ENCODE measurements at places on chromosomes 1 and 21.

DNA sequence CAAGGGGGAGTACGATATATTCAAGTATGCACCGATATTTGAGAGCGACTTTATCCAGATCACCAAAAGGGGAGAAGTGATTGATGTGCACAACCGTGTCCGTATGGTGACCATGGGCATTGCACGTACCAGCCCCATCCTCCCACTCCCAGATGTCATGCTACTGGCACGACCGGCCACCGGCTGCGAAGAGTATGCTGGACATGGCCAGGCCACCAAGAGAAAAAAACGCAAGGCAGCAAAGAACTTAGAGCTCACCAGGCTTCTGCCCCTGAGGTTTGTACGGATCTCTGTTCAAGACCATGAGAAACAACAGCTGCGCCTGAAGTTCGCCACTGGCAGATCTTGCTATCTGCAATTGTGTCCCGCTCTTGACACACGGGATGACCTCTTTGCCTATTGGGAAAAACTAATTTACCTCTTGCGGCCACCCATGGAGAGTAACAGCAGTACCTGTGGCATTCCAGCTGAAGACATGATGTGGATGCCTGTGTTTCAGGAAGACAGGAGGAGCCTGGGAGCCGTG is 16.5 kb downstream of the ATF3 start:
- no peak for DNase-seq

- no peak for DNase-seq
Observed at GRCh38 chr1:185759061-185759460, 24.9 kb downstream of the HMCN1 start.

GRCh38 chr1:8660411-8660828 is 157.0 kb downstream of the RERE start:
- DNase-seq, result no peak

GRCh38 chr1:23286401-23286800 is 57.7 kb downstream of the HNRNPR start:
- no peak for DNase-seq

DNA sequence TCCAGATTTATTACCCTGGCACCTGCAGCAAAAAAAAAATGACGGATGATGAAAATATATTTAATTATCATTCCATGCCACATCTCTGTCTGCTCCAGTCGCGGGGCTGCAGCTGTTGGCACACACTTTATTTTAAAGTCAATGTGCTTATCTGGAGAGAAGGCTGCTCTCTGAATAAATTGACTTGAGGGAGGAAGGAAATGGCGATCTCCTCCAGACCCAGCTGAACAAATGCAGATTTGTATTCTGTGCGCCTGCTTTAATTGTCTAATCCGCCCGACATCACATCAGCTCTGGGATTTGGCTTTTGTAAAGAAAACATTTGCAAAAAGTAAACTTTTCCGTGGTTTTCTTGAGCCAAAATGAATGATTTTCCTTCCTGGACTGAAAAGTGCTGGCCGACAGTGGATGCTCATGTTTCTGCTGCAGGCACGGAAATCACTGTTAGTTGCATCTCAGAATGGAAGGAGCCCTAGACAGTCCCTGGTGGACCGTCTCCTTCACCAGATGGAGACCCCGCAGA is 150.2 kb downstream of the CAMTA1 start:
- DNase-seq, result no peak

- no peak for DNase-seq
Observed at GRCh38 chr1:85258536-85259117, 835 bp downstream of the C1orf52 start.

All from activated naive CD8-positive, alpha-beta T cell treated with anti-CD3 and anti-CD28 coated beads, Interleukin-2, amount 50 U/mL, for 16 hours (primary cell).